ENCODE measurements at places on chromosomes 12 and 14.

DNA sequence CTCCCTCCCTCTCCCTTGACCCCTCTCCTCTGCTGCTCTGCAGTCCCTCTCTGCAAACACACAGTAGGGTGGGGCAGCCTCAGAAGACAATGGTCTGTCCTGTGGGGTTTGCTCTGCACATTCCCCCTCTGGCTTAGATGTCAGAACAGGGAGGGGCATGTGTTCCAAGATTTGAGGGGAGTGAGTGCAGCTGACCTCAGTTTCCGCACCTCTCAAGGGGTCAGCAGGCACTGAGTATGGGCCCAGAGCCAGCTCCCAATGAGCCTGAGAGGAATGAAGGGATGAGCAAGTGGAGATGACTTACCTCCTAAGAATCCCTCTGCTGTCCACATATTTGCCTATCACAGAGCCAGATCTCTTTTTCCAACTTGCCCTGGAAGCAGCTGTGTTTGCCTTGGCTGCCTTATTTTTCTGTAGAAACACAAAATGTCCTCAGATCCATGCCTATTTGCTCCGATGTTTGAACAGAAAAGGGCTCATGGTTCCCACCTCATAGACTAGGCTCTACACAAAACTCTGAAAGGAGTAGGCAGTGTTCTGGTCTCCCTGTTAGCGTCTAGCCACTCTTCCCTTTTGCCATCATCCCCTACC is 111.4 kb downstream of the CRACR2A start:
- no peak for DNase-seq

GRCh38 chr14:48670939-48671338 is 915.2 kb downstream of the RPS29 start:
- DNase-seq: no peak

DNA sequence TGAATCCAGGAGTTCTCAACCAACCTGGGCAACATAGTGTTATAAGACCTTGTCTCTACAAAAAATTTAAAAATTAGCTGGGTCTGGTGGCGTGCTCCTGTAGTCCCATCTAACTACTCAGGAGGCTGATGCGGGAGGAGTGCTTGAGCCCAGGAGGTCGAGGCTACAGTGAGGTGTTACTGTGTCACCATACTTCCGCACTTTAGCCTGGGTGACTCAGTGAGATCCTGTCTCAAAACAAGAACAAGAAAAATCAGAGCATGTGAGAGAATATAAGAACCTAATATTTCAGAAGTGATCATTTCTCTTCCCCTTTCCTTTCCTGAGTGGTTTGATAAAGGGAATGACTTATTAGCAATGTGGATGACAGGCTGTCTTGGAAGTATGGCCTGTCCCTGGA is 9.5 kb downstream of the TRAF3 start:
- DNase-seq: no peak

- peak; percentile 69 for DNase-seq
Measured at GRCh38 chr12:116276652-116277466, 634 bp downstream of the MED13L start.

DNA sequence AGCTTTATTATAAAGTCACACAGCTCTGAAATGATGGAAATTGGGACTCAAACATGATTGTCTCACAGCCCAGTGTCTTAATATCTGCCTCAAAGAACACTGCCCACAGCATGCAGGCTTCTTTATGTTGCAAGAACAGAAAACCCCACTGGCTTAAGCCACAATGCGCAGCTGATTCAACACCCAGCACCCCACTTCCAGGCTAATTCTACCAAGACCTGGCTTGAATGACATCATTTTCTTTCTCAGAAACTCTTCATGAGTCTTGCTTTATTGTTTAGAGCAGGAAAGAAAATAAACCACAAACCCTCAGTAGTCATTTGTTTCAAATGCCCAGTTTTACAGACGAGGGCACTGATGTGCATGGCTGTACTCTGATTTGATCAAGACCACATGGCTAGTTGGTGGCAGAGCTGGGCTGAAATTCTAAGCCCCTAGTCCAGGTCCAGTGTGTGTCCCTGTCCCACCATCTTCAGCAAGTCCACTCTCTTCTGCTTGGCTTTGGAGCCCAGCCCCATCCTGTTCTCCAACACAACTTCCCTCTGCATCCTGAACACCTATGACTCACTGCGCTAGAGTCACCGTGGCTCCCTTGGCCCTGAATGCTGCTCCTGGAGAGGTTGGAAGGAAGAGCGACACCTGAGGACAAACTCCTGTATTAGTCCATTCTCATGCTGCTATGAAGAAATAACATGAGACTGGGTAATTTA is 50.3 kb upstream of the SRSF5 start:
- peak; percentile 37 for DNase-seq

DNA sequence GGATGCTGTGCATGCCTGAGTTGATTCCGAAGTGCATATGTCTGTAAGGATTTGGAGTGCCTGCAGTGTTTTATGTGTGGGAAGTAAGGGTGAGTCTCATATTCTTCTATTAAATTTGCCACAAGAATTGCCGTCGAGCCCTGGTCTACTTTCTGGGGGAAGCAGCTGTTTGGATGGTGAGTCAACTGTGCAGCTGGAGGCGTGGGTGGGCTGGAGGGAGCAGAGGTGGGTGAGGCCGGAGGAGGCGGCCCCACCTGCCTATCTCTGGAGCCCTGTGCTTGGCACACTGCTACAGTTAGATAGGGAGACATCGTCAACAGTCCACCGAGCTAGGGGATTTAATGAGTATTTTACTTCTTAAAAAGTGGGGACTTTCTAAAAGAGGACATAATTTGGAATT is 9.7 kb downstream of the GLRX5 start:
- no peak for DNase-seq

DNA sequence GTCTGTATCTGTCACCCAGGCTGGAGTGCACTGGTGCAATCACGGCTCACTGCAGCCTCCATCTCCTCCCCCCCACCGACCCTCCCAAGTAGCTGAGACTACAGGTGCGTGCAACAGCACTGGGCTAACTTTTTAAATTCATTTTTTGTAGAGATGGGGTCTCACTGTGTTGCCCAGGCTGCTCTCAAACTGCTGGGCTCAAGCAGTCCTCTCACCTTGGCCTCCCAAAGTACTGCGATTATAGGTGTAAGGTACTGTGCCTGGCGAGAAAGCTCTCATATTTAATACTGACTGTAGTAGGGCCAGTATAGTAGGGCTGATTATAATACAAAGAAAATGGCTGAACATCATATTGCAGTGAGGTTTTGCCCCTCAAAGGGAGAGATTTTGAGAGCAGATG is 2.4 kb downstream of the RIC8B start:
- no peak for DNase-seq

DNA sequence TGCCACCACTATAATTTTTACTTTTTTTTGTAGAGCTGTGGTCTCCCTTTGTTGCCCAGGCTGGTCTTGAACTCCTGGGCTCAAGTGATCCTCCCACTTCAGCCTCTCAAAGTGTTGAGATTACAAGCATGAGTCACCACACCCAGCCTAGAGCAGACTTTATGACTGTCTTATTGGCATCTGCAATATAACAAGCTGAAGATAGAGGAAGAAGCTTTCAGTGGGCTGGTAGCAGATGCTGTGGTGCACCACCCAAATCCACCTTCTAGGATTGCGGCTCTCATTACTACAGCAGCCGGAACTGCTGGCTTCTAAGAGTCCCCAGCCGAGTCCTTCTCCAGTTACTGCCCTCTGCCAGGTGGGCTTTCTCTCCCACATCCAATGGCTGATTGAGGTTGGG is 7.6 kb upstream of the STK38L start:
- DNase-seq: no peak

DNA sequence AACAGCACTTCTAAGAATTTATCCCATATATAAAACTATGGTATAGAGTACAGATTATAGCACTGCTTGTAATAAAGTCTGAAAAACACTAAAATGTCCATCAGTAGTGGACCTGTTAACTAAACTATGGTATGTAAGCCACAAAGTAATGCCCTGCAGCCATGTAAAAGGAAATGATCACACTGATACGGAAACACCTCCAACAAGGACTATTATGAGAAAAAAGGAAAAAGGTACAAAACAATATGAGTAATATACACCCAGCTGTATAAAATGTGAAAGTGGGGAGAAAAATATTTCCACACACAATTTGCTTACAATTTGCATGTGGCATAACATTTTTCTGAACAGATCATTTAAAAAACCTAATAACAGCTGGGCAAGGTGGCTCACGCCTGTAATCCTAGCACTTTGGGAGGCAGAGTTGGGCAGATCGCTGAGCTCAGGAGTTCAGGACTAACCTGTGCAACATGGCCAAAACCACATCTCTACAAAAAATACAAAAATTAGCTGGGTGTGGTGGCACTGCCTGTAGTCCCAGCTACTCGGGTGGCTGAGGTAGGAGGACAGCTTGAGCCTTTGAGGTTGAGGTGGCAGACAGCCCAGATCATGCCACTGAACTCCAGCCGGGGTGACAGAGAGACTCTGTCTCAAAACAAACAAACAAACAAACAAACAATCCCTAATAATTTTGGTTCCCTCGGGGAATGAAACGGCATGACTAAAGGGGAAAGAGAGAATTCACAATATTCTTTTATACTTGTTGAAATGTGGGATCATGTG is 250.5 kb downstream of the MED13L start:
- DNase-seq: no peak

GRCh38 chr14:99213527-99213971 is 58.4 kb downstream of the BCL11B start:
- no peak for DNase-seq
